ENCODE measurements at places on chromosomes 6 and 20.

DNA sequence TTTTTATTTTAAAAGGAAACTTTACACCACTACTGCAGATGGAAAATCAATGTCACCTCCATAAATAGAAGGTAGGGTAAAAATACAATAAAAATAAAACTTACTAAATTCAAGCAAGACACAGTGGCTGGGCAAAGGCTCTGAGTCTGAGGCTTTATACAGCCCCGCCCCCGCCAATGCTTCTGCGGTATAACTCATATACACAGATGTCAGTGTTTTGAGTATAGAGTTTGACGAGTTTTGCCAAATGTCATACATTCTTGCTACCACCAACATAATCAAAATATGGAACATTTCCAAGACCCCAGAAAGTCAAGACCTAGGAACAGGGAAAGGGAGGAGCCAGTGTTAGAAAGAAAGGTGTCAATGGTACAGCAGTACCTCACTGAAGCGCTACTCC is 12.8 kb downstream of the NFATC2 start:
- peaks cover 15% of the 10 kb centered on the region for H3K4me1 ChIP-seq
- H3K4me3 ChIP-seq, result no peak overlapping the region
- no peak for DNase-seq
- H3K27ac ChIP-seq, result no peak overlapping the region
- peaks cover 3% of the 10 kb centered on the region for H3K36me3 ChIP-seq

- H3K36me3 ChIP-seq, result peaks cover 16% of the 10 kb centered on the region
- H3K27ac ChIP-seq, result peak overlapping the region; percentile 100
- peaks cover 4% of the 10 kb centered on the region for H3K27me3 ChIP-seq
- H3K4me3 ChIP-seq, result peak overlapping the region; percentile 100
- H3K4me1 ChIP-seq, result peaks cover 65% of the 10 kb centered on the region
Observed at GRCh38 chr6:26457264-26457805, 420 bp upstream of the BTN2A1 start.

DNA sequence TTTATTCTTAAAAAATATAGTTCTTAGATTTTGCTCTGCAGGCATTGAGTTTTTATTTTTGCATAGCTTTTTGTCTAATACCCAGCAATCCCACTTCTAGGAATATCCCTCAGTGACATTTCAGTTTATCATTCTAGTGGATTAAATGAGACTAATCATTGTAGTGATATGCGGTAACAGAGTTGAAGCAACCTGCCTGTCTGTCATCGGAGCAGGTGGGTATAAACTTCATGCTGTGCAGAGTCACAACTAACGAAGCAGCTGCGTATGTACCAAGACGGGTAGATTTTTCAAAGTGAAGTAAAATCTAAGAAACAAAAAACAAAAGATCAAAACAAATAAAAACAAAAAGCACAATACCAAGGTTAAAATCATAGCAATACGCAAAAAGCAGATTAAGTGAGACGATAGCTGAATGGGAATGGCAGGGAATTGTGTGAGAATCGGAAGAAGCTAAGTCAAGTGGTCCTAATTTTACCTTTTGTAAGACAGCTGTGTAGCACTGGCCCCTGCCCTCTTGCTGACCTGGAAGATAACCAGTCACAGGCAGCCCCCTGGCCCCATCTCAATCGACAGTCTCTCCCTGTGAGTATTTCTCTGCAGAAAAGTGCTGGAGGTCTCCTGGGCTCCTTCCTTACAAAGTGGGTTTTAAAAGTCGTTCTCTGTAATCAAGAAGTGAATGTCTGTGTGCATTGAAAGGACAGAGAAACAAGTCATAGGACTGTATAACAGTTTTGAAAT is 169.2 kb downstream of the OR2B2 start:
- no peak overlapping the region for H3K27ac ChIP-seq
- DNase-seq, result no peak
- H3K4me3 ChIP-seq, result no peak overlapping the region
- peaks cover 5% of the 10 kb centered on the region for H3K27me3 ChIP-seq

DNA sequence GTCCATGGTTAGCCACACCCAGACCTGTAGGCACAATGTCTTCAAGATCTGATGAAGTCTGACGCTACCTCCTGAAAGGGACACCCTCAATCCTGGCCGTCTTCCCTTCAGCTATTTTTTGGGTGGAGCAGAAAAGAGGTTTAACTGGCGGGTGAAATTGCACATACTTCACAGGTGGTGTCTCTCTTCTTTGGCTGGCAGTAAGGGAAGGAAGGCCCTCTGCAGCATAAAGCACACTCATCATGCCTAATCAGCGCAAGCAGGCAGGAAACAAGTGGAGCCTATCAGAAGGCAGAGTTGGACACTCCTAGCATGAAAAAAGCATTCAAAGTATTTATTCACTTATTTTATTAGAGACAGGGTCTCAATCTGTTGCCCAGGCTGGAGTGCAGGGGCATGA is 32.9 kb downstream of the PNLDC1 start:
- no peak for DNase-seq
- no peaks in the 10 kb centered on the region for H3K36me3 ChIP-seq
- peaks cover 2% of the 10 kb centered on the region for H3K27me3 ChIP-seq
- H3K27ac ChIP-seq, result no peak overlapping the region
- H3K4me3 ChIP-seq, result no peak overlapping the region

DNA sequence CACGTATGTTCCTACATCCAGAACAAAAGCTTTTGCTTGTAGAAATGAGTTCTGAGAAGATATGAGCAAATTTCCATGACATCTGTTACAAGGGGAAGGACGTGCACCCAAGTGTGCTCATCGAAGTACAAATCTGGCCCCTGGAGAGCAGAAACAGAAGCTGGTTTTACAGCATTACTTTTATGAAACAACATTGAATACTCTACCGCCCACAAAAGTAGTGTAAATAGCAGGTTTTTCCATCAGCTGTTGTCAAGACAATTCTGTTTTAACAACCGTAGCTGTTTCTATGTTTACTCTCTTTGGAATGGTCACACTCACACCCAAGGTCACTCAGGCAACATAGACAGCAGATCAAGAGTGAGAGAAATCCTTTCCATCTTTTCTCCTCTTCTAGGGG is 114.2 kb upstream of the SSTR4 start:
- H3K4me1 ChIP-seq, result no peaks in the 10 kb centered on the region
- no peak for DNase-seq
- no peak overlapping the region for H3K4me3 ChIP-seq
- no peak overlapping the region for H3K27ac ChIP-seq
- H3K27me3 ChIP-seq, result no peaks in the 10 kb centered on the region

DNA sequence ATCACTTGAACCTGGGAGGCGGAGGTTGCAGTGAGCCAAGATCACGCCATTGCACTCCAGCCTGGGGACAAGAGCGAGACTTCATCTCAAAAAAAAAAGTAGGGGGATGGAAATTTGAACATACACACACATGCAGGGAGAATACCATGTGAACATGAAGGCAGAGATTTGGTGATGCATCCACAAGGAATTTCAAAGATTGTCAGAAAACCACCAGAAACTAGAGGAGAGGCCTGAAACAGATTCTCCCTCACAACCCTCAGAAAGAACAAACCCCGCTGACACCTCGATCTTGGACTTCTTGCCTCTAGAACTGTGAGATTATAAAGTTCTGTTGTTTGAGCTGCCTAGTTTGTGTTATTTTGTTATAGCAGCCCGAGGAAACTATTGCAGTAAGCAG is 125.5 kb downstream of the GPX5 start:
- no peak overlapping the region for H3K4me3 ChIP-seq
- no peak overlapping the region for H3K27ac ChIP-seq
- no peak for DNase-seq
- H3K27me3 ChIP-seq, result peaks cover 9% of the 10 kb centered on the region

DNA sequence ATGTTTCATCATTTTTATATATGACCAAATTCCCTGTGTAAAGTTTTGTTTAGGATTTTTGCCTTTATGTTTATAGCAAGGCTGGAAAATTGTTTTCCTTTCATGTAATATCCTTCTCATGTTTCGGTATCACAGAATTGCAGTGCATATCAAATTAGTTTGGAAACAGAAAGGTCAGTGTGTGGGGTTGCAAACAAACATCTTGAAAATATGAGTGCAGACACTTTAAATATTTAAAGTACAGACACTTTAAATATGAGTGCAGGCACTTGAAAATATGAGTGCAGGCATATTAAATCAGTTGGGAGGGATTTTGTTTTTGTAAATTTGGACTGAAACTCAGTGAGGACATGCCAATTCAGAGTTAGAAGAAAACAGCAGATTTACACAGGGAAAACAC is 6.5 kb downstream of the SLPI start:
- peaks cover 8% of the 10 kb centered on the region for H3K4me1 ChIP-seq
- no peak overlapping the region for H3K4me3 ChIP-seq
- no peak for DNase-seq
- H3K27me3 ChIP-seq, result no peaks in the 10 kb centered on the region
- no peaks in the 10 kb centered on the region for H3K36me3 ChIP-seq

DNA sequence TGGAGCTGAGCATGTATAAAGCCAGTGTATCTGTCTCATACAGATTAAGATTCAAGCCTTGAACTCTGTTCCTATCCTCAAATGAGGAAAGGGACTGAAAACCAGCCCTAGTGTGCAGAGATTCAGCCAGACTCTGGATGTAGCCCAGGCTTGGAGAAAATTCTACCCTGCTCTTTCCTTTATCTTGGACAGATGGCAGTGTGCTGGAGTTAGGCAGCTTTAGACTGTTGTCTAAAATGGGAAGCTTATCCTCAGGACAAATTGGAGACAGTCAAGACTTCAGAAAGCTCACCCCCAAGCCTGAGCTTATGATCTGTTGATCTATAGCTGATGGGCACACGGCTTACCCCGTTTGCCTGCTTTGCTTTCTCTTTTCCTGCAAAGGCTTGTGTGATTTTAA is 1057.6 kb downstream of the KIF16B start:
- H3K27me3 ChIP-seq, result no peaks in the 10 kb centered on the region
- H3K36me3 ChIP-seq, result no peaks in the 10 kb centered on the region

DNA sequence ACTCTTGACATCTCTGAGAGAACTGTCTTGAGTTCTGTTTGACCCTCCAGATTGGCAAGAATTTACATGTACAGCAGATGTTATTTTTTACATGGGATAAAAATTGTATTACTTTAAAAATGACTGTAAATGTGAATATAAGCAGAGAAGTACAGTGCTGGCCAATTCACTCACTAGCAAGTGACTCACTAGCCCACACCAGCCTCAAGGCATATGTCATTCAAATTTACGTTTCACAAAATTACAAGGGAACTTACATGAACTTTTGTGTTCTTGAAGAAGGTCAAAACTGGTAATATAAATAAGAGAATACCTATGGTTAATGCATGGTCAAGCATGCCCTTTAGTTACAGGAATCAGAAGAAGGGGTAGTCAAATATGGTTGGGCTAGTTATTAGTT is 54.0 kb upstream of the HMGCLL1 start:
- H3K27me3 ChIP-seq, result no peaks in the 10 kb centered on the region
- no peaks in the 10 kb centered on the region for H3K36me3 ChIP-seq
- no peak overlapping the region for H3K4me3 ChIP-seq
- DNase-seq, result no peak
- H3K27ac ChIP-seq, result no peak overlapping the region

DNA sequence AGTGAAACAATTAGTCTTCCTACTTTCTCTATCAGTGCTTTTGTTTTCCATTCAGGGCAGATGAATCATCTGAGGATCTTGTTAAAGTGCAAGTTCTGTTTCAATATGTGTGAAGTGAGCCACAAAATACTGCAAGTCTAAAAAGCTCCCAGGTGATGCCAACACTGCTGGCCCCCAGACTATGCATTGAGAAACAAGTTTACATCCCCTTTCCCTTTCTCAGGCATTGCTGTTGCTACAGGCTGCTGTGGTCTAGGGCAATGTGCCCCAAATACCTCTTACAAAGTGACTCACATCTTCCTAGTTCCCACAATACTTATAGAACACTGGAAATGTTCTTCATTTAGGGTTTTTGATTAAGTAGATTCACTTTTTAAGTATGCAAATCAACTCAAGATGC is 31.8 kb downstream of the ABRACL start:
- H3K27me3 ChIP-seq, result no peaks in the 10 kb centered on the region
- H3K4me1 ChIP-seq, result peaks cover 2% of the 10 kb centered on the region
- DNase-seq, result no peak
- no peak overlapping the region for H3K27ac ChIP-seq
- no peaks in the 10 kb centered on the region for H3K36me3 ChIP-seq

DNA sequence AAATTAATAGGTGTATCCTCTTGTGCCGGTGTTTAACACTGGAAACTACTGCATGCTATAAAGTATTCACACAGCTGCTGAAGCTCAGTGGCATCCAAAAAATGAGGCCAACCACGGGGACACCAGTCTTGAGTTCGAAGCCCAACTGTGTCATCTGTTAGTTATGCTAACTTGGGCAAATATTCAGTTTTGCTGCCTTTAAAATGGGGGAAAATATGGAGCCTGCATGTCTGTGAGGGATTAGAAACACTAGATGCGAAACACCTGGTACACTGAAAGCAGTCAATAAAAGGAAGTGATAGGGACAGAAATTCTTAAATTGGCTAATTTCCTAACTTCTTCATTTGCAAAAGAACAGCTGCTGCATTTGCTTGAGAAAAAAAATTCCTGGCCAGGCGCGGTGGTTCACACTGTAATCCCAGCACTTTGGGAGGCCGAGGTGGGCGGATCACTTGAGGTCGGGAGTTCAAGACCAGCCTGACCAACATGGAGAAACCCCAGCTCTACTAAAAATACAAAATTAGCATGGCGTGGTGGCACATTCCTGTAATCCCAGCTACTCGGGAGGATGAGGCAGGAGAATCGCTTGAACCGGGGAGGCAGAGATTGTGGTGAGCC is 36.6 kb upstream of the MLIP start:
- H3K36me3 ChIP-seq, result no peaks in the 10 kb centered on the region
- no peak overlapping the region for H3K4me3 ChIP-seq
- H3K27me3 ChIP-seq, result no peaks in the 10 kb centered on the region
- no peaks in the 10 kb centered on the region for H3K4me1 ChIP-seq

DNA sequence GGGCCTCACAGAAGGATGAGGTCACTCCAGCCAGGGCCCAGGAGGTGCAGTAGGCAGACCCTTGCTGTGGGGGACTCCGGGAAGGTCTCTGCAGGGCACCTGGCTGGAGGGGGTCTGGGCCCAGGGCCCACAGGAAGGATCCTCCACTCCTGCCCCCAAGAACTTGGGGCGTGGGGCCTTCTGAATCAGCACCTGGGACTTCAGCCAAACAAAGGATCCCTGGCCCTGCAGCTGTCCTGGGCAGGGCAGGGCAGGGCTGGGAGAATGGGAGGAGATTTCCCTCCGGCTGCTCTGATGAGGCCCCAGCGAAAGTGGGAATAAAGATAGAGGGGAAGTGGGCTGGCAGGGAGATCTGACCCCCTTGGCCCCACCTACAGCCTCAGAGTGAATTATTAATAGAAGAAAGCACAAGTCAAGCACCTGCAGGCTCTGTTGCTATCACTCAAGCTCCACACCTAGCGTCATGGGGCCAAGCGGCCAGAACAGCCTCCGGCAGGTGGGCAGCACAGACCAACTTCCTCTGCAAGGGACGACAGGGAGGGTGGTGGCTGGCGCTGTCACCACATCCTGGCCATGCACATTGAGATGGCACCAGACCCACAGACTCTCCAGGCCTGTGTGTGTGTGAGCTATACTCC is 61.6 kb upstream of the MRPS10 start:
- H3K27me3 ChIP-seq, result peaks cover 2% of the 10 kb centered on the region
- no peak overlapping the region for H3K4me3 ChIP-seq
- DNase-seq, result no peak
- H3K36me3 ChIP-seq, result no peaks in the 10 kb centered on the region
- H3K4me1 ChIP-seq, result peaks cover 13% of the 10 kb centered on the region

- no peaks in the 10 kb centered on the region for H3K27me3 ChIP-seq
- no peaks in the 10 kb centered on the region for H3K36me3 ChIP-seq
Observed at GRCh38 chr6:141443668-141444289, 688.9 kb upstream of the GJE1 start.

All from endothelial cell (in vitro differentiated cells).